ENCODE measurements at places on chromosomes 5 and 9.

GRCh38 chr5:99449786-99450185 is 521.0 kb upstream of the CHD1 start:
- no peak for DNase-seq

DNA sequence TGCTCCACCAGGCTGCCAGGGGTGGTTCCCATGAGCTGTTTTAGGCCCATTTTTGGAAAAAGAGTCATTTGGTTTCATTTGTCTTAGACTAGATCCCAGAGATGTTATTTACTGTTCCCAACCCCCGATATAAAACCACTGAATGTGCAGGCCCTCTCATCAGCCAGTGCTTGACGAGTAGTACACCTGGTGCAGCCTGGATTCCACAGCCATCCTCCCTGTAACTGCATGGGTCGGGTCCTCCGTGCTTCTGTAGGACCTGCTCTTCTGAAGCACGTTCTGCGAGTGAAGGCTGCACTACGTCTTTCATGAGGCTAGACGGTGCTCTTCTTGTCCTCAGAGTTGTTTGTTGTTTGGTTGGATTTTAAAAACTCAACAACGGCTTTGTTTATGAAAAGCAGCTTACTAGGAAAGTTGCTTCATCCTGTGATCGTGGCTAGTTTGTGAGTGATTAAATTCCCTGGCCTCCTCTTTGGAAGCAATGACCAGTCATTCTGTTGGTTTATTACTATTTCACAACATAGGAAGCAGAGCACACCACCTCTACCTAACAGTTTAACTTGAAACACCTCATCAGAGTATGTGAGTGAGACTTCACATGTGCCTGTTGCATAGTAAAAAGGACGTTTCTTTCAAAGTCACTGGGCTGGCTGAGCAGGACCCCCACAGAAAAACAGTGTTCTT is 135.2 kb downstream of the AOPEP start:
- peak; percentile 85 for DNase-seq

- DNase-seq, result no peak
Observed at GRCh38 chr5:6885581-6885980, 172.3 kb downstream of the TENT4A start.

- no peak for DNase-seq
Observed at GRCh38 chr5:142405814-142406395, 81.1 kb upstream of the SPRY4 start.

GRCh38 chr5:151233616-151234085 is 9.8 kb upstream of the CCDC69 start:
- DNase-seq, result no peak

GRCh38 chr5:151612689-151613427 is 21.7 kb upstream of the FAT2 start:
- DNase-seq, result no peak

GRCh38 chr5:40223884-40224402 is 455.8 kb upstream of the PTGER4 start:
- DNase-seq, result peak; percentile 55

GRCh38 chr5:139708434-139708861 is 60.3 kb downstream of the CXXC5 start:
- DNase-seq, result no peak

DNA sequence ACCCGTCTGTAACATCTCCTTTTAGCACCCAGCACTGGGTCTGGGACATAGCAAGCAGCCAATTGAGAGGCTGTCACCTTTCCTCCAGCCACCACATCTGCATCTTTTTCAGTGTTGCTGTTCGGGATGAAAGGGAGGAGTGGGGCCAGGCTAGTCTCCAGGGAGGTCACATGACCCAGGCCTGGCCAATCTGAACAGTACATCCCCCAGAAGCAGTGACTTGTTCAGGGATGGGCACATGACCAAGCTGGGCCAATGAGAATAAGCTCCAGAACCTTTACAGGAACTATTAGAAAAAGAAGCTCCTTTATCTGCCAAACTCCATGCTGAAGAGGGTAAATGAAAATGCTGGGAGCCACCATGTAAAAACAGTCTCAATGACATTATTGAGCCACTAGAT is 359.0 kb downstream of the SLIT3 start:
- no peak for DNase-seq

DNA sequence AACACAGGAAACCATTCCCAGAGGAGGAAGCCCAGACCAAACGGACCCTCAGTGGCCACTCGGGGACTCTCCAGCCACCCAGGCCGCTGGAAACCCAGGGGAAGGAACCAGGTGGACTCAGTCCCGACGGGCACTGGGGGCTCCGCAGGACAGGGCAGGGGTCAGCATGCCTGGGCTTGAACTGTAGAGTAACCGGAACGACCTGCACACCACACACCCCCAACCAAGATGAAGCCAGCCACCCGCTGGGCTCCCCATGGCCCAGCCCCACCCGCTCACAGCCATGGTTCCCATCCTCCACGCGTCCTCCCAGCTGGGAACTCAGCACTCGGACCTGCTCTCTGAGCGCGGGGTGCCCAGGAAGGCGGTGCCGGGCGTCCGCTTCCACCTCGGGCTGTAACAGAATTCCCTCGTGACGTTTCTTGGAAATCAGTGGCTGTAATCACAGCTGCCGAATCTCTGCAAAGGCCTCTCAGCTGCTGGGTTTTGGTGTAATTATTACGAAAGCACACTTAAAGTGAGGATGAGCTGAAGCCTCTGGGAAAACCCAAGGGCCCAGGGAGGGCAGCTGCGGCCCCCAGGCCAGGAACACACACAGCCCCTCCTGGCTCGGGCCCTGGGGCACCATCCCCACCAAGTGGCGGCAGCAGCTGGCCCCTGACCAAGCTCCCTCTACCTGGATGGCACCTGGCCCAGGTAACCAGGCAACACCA is 13.8 kb downstream of the NACC2 start:
- DNase-seq, result no peak

DNA sequence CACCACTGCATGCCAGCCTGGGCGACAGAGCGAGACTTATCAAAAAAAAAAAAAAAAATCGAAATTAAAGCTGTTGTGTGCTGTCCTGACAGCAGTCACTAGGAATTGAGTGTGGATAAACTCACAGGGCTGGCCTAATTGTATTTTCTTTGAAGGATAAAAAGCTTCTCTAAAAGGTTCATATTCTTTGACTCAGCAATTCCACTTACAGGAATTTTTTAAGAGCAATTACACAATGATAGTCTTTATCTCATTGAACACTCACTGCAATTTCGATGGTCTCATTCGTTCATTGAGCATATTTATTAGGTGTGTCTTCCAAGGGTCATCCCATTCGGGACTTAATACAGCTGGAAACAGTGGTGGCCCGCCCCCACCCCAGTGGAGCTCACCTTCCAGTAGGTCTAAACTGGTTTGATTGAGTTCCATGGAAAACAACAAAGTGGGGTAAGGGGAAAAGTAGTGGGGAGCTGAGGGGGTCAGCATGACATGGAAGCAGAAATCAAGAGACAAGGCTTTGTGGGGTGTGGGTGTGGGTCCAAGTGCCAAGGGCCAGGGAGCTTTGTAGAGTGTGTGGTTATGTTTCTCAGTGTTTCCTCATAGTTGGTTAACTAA is 6.7 kb downstream of the CDK9 start:
- no peak for DNase-seq

DNA sequence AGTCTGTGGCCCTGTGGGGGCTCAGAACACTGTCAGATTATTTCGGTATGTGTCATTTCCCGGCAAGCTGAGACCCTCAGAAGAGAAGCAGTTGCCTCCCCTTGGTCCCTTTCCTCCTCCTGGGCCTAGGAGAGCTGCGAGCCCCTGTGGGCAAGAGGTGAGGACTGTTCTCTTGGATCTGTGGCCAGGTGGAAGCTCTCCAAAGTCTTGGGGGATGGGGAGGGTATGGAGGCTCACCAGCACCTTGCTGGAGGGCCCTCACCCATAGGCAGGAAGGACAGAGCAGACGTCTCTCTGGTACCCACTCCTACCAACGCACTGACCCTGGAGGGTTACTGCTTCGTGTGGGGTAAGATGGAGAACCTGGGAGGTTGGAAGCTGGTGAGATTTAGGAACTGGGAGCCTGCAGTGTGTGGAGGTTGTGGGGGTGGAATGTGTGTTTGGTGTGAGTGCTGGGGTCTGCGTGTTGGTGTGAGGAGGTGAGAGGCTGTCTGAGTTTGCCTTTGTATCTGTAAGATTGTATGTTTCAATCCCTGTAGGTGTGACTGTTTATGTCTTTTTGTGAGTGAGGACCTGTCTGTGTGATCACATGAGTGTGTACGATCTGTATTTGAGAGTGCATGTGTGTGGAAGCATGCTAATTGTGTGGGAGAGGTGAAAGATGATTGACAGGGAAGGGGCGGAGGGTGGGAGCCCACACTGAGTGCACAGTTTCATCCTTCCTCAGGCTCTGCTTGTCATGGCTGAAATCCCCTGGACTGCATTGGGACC is 52.4 kb upstream of the PSD2 start:
- DNase-seq, result no peak

- no peak for DNase-seq
Observed at GRCh38 chr9:75033791-75034473, 5.8 kb upstream of the CARNMT1 start.

DNA sequence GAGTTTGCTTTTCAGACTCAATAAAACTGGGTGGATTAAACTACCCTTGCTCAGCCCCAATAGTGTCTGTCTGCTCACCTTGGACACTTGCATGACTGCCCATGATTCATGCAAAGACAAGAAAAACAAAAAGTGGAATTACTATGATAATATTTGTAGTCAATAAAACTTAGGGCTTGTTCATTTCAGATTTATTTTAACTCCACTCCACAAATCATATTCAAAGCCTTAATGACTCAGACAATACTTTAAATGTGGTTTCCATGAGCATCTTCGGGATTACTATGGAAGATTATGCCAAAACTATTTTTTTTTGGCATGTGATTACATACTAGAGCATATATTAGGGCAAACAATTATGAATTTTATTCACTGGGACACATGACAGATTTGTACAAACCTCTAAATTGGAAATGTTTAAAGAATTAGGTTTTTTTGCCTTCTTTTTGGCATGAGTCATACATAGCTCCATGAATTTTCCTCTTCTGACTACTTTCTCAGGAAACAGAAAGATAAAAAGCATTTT is 468.9 kb downstream of the ACTL7B start:
- DNase-seq, result peak; percentile 89

GRCh38 chr5:67672636-67673035 is 476.0 kb upstream of the CD180 start:
- DNase-seq, result peak; percentile 9

DNA sequence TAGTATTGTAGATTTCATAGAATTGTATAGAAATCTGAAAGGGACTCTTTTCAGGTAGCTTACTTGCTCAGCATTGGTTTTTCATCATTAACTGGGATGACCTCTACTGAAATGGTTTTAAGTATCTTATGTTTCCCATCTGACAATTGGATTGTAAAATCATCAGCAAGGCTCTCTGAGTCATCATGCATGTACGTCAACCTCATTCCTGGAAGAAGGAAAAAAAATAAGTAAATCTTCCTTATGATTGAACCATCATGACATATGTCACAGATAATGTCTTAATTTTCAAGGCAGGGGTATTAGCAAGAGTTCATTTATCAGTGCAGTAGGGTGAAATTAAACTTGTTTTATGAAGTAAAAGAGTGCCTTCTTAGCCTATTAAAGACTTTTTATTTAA is 74.9 kb upstream of the CER1 start:
- no peak for DNase-seq

- DNase-seq, result no peak
Observed at GRCh38 chr5:10261065-10261464, 11.0 kb downstream of the CCT5 start.

DNA sequence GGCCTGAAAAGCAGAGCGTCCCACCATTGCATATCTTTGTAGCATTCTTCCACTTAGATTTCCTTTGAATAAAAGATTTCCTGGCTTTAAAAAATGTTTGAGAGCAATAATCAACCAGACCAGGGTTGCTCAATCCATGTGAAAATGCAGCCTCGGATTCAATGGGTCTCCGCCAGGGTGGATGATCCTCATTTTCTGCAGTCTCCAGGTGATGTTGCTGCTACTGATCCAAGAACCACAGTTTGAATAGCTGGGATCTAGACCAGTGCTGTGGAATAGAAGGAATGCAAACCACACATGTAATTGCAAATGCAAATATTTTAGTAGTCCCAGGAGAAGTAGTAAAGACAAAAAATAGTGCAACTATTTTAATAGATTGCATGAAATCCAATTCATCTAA is 317.6 kb downstream of the IRX1 start:
- DNase-seq, result no peak

DNA sequence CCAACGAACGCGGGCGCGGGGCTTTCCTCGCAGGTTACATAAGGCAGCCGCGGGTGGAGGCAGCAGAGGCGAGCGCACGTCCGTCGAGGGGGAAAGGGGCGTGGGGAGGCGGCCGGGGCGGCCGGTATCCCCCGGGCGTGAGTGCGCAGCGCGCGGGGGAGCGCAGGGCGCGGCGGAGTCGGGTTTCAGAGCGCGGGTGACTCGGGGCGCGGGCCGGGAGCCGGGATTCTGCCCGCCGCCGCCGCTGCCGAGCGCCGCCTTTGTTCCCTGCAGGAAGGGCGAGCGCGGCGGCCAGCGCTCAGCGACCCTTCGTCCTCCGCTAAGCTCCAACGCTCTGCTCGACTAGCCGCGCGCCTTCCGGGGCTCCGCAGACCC is at the start of gene COL15A1:
Gene COL15A1 (plus strand): TSS at position 226 of the 375 bp plus-strand sequence. CDS start 155 bp downstream, outside the sequence.
- no peak for DNase-seq

GRCh38 chr9:114310471-114311450 is 12.1 kb upstream of the ORM1 start:
- DNase-seq, result no peak

DNA sequence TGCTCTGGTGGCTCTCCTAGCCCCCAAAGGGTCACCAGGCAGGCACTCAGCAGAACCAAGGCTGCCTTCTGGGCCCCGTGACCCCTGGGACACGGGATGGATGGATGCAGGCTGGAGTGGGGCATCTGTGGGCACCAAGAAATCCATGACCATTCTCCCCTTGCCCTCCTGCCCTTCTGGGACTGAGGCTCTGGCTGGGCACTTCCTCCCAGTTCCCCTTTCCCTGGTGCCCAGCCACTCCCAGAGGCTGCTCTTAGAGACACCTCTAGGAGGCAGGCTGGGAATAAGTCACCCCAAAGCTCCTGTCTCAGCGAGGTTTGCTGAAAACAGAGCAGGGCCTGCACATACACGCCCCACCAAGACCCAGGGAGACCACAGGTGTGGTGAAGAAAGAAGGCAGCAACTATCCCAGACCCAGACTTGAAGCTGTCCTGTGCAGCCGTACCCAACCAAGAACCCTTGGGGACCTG is 943 bp downstream of the STING1 start:
- DNase-seq, result no peak

- DNase-seq, result no peak
Observed at GRCh38 chr9:82923092-82923911, 139.6 kb downstream of the RASEF start.

GRCh38 chr5:122327110-122327509 is 15.1 kb downstream of the SNCAIP start:
- DNase-seq, result no peak

- DNase-seq, result no peak
Observed at GRCh38 chr5:67807439-67807888, 408.1 kb upstream of the PIK3R1 start.

DNA sequence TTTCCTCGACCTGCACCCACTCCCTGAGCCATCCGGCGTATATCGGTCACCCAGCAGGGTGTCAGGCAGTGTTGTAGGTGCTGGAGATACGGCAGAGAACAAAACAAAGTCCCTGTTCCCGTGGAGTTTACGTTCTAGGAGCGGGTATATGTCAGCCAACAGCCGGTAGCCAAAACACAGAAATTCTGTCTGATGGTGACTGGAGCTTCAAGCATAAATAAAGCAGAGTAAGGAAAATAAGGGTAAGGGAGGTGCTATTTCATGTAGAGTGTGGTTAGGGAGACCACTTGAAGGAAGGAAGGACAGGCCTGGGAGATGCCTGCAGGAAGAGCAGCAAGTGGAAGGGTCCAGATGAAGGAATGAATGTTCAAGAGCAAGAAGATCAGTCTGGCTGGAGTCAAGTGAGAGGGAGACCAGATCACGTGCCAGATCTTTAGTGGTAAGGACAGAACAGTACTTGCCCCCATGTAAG is 783 bp upstream of the ZFR start:
- no peak for DNase-seq

GRCh38 chr9:117744856-117745389 is 40.7 kb downstream of the TLR4 start:
- DNase-seq, result no peak

Measured in GM04503 (cell line).